ENCODE measurements at places on chromosomes 13 and 19. TPM values are rescaled to one million over a fixed set of nuclear protein-coding genes. Genes with fewer than 3 reads are reported as not detected.

The PALM gene
- polyA plus RNA-seq, result 384 TPM

The KLK15 gene
- polyA plus RNA-seq, result not detected

The CYP4F12 gene
- 0.73 TPM for polyA plus RNA-seq

The CEACAM8 gene
- polyA plus RNA-seq, result not detected

The PEX11G gene
- 8.9 TPM for polyA plus RNA-seq

DNA sequence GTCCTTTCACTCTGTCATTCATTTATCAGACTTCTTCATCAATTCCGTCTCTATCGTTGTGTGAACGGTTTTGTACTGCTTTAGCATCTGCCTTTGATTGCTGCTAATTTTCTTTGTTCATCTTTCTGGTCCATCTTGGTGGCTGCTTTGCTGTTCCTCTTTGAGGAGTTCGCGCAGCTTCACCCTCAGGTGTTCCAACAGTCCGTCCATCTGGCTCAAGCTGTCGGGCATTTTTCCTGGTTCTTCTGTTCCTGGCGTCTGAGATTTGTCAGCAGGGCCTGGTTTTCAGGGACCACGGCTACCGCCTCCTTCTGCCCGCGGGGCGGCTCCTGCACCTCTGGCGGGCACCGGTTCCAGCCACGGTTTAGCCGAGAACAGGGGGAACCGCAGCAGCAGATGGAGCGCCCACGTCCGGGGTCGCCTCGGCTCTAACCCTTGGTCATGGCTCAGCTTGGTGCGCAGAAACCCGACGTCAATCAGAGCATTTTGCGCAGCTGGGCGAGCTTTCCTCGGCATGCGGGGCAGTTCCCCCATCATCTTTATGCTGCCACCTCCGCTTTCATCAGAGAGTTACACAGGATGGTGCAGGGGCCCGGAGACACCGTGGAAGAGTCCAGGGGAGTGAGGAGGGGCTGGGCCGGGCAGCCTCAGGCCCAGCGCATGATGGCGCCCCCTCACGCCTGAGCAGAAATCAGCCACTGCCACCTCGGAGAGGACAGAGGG is 89.5 kb downstream of the ZNF100 start:
- DNase-seq, result no peak

GRCh38 chr13:111233080-111233479 is 87.4 kb upstream of the TEX29 start:
- no peak for DNase-seq

DNA sequence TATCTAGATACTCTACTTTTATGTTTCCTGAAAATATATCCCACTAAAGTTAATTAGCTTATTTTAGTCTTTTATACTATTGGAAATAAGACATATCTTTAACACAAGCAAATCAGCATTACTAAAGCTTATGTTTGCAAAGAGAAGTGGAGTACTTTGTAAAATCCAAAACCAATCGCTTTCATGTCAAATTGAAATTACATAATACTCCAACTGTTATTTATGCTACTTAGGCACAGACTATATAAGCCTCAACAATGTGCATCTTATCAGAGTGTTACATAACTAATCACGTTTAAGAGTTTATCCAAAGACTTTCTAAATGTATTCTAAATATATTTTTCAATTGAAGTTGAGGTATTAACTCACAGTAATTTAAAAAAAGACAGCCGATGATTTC is 200.0 kb downstream of the PCDH20 start:
- no peak for DNase-seq

DNA sequence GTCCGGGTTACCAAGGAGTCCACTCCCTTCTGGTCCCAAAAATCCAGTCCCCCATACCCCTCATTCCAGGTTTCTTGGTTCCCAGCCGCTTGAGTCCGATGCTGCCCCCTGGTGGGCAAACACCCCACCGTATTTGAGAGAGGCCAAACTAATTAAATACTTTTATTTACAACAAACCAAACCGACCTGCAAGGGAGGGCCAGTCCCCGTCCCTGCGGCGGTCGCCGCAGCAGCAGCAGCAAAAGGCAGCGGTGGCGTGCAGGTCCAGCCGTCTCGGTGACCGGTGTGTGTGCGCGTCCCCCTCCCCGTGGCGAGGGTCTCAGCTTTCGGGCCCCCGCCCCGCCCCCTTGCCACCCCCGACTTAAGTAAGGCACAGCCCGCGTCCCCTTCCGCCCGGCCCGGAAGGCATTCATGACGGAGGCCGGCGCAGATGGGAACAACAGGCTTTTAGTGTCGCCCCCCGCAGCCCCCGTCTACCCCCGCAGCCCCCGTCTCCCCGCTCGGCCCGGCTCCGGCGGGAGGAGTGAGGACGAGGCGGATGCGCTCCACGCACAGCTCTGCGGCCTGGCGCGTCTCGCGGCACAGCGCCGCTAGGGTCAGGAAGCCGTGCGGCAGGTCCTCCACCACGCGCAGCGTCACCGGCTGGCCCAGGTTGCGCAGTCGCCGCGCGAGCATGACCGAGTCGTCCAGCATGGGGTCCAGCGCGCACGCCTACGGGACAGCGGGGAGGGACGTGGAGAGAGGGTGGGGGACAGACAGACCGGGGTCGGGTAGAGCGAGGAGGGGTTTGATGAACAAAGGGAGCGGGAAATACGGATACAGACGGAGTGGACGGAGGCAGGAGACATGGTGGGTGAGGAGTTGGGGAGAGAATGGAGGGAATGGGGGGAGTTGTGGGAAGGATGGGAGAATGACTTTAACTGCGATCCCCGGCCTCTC is 11.5 kb upstream of the CNFN start:
- peak; percentile 93 for DNase-seq

DNA sequence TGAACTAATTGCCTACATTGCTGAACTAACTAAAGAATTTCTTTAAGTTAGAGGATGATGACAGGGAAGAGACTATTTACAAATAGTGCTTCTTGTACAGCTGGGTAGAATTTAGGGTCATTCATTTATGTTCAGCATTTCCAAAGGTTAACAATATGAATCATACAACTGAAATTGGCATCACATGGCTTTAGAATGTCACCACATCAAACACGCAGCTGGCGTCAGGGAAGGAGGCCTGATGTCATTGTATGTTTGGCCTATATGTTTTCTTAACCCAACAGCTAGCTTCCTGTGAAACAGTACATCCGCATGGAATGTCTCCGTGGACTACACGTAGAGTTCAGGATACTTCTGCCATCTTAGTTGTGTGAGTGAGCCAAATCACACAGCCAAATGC is 99.0 kb upstream of the TNFSF11 start:
- no peak for DNase-seq

DNA sequence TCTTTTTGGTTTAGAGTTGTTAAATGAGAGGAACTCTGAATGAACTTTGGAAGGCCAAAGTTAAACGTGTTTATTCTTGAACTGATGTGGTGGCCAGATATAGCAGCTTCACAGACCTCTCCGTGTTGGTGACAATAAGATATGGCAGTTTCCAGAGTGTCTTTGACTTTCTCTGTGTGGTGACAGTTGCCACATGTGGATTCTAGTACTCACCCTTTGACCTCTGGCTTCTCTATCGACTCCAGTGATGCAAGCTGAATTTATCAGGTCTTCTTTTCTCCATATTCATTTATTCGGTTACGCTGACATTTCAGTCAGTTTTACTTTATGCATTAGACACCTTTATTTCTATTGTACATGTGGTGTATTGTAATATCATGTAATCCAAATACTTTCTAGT is 1469.5 kb downstream of the SLITRK1 start:
- DNase-seq, result no peak

DNA sequence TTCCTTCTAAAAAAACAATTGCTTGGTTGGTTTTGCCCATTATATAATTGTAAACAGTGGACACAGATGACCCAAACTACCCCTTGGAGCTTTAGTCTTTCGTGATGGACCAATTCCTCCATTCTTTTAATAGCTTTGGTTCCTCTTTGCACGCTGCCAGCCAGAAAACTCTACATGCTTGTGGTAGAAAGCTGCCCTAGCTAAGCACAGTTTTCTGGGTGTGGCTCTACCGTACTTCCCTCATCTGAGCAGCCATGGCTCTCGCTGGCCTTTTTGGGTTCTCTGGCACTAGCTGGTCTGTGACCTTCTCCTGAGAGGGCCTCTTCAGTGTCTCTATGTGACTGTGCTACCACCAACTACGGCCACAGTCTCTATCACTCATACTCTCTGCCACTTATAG is 29.9 kb upstream of the CEBPA start:
- no peak for DNase-seq

GRCh38 chr13:23356368-23356767 is 77.1 kb downstream of the SACS start:
- DNase-seq, result no peak

- DNase-seq, result no peak
Observed at GRCh38 chr13:25775275-25775674, 276.5 kb downstream of the SHISA2 start.

GRCh38 chr19:46602392-46603194 is 1.5 kb downstream of the CALM3 start:
- DNase-seq, result no peak

DNA sequence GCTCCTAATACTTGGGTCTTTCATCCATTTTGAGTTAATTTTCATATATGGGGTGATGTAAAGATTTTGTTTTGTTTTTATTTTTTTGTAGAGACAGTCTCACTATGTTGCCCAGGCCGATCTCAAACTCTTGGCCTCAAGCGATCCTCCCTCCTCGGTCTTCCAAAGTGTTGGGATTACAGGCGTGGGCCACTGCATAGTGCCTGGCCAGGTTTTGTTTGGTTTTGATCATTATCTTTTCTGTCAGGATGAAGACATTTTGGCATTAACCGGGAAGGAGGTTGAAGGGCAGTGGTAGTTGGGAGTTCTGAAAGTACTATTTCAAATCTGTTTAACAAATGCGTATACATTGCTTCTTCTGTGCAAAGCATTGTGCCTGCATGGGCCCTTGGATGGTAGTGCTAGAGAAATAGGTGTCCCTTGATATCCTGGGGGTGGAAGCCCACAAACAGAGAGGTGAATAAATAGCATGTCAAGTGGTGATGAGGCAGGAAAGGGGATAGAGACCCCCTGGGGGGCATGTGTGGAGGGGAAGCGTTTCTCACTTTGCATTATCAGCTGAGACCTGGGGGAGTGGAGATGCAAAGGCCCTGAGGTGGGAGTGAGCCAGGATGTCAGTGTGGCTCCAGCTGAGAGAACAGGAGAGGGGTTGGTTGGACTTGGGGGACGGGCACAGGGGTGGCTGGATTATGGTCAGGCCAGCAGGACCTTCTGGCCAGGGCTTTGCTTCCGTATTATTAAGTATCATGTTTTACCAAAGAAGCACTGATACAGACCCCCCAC is 41.4 kb downstream of the GATAD2A start:
- DNase-seq, result no peak

- peak; percentile 38 for DNase-seq
Observed at GRCh38 chr13:66821551-66821950, 408.6 kb downstream of the PCDH9 start.

DNA sequence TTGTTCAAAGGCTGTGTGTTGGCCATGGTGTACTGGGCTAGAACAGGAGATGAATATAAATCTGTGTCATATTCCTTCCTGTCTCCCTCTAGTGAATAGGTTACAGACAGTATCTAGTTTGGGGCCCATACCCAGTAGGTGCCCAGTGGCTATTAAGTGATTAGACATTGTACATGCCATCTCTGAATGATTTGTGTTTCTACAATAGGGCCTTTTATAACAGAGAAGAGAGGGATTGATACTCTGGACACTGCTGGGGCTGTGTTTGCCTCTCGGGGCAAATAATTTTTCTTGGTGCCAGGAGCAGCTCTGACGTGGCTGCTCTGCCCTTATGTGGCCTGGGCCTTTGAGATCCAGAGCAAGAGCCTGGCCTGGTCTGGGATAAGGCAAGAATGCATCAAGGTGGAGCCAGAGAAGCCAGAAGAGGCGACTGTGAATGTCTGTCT is 403.1 kb downstream of the SPRY2 start:
- DNase-seq, result no peak

DNA sequence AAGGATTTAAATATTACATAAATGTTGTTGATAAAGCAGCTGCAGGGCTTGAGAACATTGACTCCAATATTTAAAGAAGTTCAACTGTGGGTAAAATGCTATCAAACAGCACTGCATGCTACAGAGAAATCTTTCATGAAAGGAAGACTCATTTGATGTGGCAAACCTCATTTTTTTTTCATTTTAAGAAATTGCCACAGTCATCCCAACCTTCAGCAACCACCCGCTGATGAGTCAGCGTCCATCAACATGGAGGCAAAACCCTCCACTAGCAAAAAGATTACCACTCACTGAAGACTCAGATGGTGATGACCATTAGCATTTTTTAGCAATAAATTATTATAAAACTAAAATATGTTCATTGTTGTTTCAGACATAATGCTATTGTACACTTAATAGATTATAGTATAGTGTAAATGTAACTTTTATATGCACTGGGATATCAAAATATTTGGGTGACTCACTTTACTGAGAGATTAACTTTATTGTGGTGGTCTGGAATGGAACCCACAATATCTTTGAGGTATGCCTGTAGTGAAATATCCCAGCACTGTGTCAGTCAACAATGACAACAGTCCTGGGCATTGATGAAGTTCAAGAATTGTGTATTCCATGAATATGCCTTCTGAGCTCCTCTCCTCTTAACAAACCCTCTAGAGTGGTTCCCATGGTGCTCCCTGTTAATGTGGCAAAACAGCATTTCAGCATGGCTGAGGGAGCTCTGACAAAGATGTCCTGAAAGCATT is 52.4 kb upstream of the SOX21 start:
- DNase-seq, result no peak

DNA sequence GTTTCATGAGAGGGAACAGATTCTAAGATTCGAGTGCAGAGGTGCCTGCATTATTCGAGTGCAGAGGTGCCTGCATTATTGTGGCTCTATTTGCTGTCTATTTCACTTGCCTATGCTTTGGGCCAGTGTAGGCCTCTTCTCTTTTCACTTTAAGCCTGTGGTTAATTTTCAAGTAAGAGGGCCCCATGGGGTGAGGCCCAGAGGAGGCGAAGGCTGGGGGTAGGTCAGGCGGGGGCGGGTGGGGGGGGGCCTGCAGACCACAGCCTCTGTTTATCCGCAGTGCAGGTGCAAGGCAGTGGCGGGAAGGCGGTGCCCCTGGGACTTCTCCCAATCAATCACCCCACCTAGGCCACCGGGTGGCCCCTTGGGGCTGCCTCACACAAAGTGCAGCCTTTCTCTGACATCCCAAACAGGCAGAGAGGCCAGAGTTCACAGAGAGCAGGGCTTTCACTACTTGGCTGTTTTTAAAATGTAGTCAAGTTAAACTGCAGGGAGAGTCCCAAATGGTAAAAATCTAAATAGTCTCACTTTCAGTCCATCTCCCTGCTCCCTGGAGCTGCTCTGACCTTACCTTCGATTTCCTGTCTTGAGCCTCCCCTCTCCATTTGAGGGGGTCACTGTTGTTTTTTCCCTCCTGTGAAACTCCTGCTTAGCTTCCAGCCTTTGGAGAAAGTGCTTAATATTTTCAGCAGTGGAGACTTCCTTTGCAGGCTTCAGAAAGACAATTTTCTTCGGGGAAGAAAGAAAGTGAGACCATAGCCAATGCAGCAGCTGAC is 249.0 kb downstream of the DLEU7 start:
- peak; percentile 49 for DNase-seq

GRCh38 chr19:50326101-50326664 is 3.0 kb downstream of the KCNC3 start:
- DNase-seq, result no peak

DNA sequence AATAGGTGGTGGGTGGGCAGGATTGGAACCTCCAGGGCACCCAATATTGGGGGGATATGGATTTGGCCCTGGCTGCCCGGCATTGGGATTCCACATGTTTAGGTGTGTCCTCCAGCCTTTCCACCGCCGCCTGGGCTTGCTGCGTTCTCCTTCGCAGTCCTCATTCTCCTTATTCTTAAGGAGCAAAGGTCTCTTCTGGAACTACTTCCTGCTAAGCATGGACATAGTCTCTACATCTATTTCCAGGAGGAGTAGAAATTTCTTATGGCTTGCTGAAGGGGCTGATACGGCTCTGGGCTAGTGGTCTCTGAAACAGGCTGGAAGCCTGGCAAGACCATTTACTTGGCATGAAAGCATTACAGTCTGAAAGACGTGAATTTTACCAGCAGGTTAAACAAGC is 9.2 kb upstream of the FCGBP start:
- DNase-seq, result no peak

Measured in brain (organoid and tissue), 16 donors.